ENCODE measurements at places on chromosomes 12 and 14.

- DNase-seq: no peak
Measured at GRCh38 chr14:36915081-36915480, 253.4 kb downstream of the PAX9 start.

DNA sequence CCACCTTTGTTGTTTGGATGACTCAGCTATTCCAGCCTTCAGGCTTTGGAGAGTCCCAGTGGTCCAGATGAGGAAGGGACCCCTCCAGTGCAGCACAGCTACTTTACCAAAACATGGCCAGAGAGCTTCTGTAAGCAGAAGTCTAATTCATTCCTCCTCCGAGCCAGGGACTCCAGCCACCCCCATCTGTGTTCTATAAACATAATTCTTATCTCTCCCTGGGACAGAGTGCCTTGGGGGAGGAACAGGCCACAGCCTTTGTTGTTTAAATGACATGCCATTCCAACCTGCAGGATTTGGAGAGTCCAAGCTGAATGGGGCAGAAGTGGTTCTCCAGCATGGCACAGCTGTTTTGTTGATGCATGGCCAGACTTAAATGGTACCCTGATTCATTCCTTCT is 994.0 kb downstream of the TRHDE start:
- DNase-seq: no peak

GRCh38 chr12:89192429-89192828 is 159.9 kb downstream of the DUSP6 start:
- DNase-seq: no peak

DNA sequence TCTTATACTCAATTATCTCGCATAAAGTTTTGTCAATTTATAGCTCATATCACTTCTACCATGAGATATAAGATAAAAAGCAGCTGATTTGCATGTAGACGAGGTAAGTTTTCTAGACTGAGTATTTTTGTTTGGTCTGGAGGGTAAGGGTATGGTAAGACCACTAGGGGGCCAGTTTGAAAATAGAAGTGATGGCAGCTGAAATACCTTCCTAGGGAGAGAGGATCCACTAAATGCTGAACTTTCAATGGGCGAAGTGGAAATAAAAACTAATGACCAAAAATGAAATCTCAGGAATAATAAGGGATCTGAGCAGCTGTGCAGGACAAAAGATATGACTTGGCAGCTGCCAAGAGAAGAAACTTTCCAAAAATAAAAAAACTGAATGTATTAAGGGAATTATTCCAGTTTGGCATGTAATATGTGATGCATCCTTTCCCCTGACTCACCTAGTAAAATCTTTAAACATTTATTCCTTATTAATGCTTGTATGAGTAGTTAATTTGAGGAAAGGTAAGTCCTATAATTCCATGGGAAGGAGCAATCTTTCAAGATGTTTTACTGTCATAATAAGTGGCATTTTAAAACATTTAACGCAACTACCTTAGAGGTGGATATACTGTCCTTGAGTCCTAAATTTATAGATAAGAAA is 754.5 kb downstream of the C12orf50 start:
- DNase-seq: no peak

DNA sequence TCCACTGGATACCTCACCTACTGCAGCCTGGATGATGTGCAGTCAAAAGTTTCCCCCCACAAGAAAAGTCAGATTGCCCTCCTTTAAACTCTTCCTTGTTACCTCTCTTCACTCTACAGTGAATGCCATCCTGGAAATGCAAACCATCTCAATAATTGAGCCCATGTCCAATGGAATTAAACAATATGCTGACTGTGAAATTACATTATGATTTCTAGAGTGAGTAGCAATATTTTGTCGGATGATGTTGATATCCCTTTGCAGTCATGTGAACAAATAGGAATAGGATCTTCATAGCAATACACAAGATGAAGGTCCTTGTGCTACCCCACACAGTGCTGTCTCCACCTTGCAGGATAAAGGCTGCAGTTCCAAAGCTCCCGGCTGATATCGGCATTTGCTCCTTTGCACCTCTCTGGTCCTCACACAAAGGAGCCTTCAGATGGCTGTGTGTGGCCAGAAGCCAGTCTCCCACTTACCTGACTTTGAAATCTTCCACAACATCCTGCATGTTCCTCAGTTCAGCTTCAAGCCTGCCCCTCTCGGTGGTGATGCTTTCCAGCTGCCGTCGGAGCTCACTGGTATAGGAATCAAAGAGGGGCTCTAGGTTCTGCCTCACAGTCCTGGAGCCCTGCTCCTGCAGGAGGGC is 1.5 kb downstream of the KRT75 start:
- DNase-seq: no peak

DNA sequence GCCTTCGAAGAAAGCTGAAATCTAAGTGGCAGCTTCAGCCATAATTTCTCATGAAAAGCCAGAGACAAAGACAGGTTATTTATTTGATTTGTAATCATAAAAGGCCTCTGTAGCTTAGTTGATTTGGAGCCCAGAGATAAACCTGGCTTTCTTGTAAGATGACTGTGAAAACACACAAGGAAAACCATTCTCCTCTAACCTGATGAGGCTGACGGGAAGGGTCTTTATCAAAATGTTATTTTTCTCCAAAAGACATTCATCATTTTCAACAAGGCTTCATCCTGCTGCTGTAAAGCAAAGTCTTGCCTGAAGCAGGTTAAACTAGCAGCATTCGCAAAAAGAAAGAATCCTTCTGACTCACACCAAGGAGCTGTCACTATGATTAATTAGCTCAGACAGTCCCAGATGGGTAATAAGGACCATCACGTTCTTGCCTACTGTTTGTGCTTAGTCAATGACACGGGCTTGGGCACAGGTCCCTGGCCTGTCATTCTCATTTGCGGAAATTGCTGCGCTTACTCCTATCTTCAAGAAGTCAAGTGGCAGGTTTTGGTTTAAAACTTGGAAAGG is 286.6 kb downstream of the C12orf75 start:
- no peak for DNase-seq

- no peak for DNase-seq
Measured at GRCh38 chr12:64187370-64187769, 34.7 kb downstream of the KICS2 start.

- no peak for DNase-seq
Measured at GRCh38 chr12:42660117-42660516, 70.6 kb upstream of the PRICKLE1 start.
